Caki2 (cell line): ENCODE measurements at places on chromosomes 2 and 18.

GRCh38 chr2:46798998-46799698 lies 116.5 kb downstream of the MCFD2 start:
- DNase-seq, result no peak

DNA sequence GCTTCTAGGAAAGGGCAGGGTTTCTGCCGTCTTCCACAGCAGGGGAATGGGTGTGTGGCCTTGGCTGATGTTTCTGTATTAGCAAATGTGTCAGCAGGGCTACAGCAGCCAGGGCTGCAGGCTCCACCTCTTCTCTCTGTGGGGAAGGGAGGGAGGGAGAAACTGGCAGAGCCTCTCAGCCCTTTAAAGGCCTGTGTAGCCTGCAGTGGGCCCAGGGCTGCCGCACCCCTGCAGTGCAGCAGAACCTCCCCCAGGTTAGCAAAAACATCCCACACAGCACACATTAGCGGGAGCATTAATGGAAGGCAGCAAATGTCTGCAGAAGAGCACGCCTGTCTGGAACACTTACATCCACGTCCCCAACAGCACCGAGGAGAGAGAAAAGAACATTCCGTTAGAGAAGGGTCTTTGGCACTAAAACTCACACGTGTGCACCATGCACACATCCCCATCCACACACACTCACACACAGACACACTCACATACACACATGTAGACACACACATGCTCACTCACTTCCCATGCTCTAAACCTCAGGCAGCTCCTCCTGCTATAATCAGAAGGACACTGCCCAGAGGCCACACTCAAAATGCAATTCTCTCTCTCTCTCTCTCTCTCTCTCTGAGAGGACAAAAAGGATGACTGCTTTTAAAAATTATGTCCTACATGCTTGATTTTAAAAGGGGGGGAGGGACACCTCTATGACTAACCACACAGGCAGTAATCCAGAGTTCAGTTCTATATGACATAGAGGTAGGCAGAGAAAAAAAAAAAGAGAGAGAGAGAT lies 24.1 kb downstream of the MRPL35 start:
- DNase-seq, result no peak

- peak; percentile 95 for DNase-seq
These were observed at the start of gene DDX18 for GRCh38 chr2:117814417-117815264. TSS of gene DDX18 (plus strand) at chr2:117814691. CDS start at chr2:117814778, 87 bp downstream.

- no peak for DNase-seq
These were observed 4.9 kb upstream of the PDCD1 start for GRCh38 chr2:241863536-241863954.

DNA sequence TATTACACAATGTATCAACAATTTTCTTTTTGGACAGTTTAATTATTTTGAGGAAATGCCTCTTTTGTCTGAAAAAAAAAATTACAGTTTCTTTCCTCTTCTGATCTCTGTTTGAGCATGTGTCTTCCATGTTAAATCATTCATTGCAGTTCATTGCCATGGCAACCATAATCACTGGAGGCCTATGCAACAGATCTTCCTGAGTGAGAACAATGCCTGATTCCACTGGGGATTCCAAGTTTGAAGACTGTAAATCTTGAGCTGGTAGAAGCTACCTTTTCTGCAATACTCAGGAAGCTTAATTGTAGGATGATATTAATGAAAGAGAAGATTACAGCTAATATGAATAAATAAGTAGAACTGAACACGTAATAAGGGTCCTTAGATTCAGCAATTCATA lies 721.4 kb upstream of the CNTNAP5 start:
- DNase-seq, result no peak

- DNase-seq, result no peak
These were observed 83.0 kb downstream of the ACSL3 start for GRCh38 chr2:222943820-222944219.

DNA sequence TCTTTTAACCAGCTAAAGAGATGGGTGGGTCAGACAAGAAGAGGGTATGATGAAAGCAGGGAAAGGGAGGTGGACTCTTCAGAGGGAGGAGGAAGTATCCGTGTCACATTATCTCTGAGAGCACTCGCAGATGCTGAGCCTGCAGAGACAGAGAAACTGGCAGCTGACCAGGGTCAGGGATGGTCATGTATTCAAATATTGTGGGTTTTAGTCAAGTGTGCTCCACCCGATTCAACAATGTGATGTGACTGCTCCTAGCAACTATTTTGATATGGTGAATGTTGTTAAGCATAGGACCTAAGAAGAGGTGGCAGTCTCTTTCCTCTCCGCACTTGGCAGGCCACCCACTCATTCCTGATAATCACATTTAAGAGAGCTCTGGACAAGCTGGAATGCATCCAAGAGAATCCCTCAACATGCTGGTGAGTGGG lies 1.3 kb upstream of the CLIP4 start:
- DNase-seq, result peak; percentile 96

DNA sequence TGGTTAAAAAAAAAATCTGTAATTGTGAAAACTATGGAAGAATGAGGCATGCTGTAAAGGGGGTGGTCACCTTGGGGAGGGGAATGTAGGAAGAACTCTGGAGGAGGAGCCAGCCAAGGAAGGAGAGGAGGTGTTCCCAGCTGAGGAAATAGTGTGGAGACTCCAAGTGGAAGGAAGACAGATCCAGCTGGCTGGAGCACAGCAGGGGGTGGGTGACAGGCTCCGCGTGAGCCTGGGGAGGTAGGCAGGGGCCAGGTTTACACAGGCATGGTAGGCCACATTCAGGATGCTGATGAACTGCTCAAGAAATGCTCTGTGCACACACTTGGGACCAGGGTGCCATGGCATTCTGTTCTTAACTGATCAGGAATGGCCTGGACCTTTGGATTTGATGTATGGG lies 16.8 kb downstream of the AFF3 start:
- DNase-seq, result no peak

DNA sequence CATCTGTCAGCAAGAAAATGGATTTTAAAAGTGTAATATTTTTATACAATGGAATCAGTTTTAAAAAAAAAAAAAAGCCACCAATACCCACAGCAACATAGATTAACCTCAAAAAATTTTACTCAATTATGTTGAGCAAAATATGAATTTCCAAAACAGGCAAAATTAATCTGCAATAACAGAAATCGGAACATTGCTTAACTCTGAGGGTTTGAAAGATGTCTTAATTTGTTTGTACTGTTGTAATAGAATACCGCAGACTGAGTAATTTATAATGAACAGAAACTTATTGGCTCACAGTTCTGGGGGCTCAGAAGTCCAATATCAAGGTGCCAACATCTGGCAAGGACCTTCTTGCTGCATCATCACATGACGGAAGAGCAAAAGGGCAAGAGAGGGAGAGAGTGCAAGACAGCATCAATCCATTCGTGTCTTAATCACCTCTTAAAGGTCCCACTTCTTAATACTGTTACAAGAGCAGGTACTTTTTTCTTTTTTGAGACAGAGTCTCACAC lies 31.8 kb upstream of the TNFAIP6 start:
- DNase-seq, result no peak

- no peak for DNase-seq
These were observed 43.2 kb upstream of the FHL2 start for GRCh38 chr2:105442056-105442455.

- no peak for DNase-seq
These were observed 49.4 kb upstream of the FAHD2A start for GRCh38 chr2:95353055-95353575.

DNA sequence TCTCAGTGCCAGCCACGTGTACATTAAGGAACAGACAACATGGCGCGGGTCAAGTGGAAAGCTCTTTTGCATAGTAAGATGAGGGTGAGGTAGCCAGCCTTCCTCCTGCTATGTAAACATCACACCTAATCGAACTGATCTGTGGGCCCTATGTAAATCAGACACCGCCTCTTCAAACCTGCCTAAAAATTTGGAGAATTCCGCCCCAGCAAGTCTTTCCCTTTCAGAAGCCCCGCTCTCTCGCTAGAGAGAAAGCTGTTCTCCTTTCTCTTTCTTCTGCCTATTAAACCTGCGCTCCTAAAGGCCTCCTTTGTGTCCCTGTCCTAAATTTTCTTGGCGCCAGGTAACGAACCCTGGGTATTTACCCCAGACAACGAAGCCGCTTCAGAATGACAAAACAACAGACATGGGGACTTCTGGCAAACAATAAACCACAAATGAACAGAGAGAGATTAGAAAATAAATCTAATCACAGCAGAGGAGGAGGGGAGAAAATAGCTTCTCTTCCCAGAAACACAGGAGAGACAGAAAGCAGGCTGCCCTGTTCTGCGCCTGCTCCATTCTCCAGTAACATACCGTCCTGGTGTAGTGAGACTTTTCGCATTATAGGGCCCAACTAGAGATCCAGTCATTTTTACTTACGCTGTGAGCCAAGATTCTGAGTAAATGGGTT lies 31.9 kb upstream of the CYP1B1 start:
- DNase-seq, result no peak

- DNase-seq, result peak; percentile 16
These were observed 115.8 kb upstream of the CWC22 start for GRCh38 chr2:180122874-180123273.
